ENCODE measurements at places on chromosomes 4 and X.

DNA sequence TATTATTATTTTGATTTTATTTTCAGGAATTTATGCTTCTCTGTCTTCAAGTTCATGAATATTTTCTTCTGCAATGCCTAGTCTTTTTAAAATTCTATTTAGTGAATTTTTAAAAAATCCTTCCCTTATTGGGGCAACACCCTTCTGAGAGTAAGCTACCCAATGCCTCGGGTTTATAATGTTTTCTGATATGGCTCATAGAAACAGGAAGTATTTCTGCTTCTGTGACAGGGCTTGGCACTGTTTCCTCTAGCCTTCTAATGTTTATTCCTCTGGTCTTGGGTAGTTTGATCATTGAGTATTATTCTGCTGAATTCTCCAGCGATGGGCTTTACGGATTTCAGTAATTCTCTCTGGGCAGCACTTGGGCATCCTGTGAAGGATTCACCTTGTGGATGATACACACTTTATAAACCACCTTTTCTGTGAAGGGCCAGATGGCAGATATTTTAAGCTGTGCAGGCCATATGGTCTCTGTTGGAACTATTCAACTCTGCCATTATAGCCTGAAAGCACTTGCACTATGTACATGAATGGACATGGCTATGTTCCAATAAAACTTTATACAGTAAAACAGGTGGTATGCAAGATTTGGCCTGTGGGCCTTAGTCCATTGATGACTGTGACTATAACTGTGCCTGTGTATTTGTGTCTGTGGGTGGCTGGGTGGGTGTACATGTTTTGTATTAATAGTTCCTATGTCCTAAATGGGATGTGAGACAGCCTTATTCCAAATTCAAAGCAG is 95.9 kb upstream of the FAT1 start:
- DNase-seq: no peak

DNA sequence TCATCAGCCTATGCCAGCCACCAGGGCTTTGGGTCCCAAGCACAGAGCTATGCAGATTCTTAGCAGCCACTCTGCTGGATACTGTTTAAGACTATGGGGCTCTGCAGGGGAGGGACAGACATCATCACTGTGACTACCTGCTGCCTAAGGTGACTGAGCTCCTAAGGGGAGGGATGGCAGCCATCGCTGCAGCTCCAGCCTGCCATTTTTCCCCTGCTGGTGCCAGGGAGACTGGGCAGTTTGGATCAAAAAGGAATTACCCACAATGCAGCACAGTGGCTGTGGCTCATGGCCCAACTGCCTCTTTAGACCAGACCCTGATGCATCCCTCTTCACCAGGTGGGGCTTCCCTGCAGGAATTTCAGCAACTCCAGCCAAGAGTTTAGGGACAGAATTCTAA is 28.6 kb upstream of the INPP4B start:
- no peak for DNase-seq

DNA sequence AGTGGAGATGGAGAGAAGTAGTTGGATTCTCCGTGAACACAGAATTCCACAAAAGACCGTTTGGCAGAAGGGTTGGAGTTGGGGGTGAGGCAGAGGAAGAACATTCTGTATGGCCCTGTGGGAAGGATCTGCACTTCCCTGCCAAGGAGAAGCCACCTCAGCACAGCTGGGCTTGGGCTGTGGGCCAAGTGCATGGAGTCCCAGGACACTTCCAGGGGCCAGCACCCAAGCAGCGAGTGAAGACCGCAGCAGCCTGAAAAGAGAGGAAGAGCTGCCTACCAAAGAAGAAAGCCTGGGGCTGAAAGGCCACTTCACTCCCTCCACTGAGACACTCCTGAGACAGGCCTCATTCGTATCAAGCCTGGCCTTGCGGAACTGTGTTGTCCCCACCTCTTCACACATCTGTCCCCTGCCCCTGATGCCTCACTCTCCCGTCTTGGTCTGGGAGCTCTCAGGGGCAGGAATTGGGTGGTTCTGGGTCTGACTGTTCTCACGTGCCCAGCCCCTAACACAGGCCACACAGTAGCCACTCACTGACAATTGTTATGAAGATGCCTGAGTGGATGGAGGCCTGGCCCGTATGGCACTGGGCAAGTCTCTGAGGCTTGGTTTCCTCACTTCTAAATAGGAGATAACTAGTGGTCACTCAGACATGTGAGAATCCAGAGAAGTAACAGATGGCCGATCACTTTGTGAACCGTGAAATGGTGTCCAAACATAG is 3.3 kb upstream of the AWAT2 start:
- DNase-seq: no peak

DNA sequence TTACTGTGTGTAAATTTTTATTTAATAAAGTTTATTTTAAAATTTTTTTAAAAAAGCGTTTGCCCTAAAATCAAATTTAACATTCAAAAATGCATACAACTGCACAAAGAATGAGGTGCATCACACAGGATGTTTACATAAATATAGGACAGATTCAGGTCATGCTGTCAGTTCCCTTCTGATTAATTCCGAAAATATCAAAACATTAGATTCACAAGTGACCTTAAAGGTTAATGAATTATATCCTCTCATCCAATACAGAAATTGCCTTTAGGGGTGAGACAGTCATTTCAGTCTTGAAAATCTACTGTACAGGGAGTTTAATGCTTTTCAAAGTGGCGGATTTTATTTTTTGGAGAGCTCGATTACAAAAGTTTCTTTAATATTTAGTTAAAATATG is 208.7 kb upstream of the FTHL17 start:
- no peak for DNase-seq

DNA sequence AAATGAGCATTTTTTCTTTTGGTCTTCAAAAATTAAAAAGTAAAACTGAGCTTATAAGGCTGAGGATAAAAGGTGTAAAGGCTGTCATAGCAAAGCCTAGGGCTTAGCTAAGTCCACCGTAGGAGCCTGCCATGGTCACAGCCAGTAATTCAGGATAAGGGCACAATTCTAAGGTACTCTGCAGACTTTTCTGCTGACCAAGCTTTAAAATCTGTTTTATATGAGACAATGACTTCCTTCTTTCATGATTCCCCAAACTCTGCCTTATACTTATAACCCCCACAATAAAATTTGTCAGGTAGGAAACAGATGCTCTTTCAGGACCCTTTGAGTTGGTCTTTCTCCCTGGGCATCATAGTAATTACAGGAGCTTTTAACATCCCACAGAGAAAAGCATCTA is 138.5 kb downstream of the COL4A6 start:
- no peak for DNase-seq

GRCh38 chr4:46581677-46582076 is 191.7 kb upstream of the GABRA2 start:
- no peak for DNase-seq

- DNase-seq: peak; percentile 49
Measured at GRCh38 chrX:155070975-155071693, at the start of the genes BRCC3, CMC4 and MTCP1. Gene BRCC3, plus strand, starts transcription at chrX:155071508. Its CDS starts 20 bp downstream, at chrX:155071528. Gene CMC4, minus strand, starts transcription at chrX:155071136. Its CDS starts 7,113 bp downstream, at chrX:155064023. Gene MTCP1, minus strand, starts transcription at chrX:155071136. Its CDS starts 5,126 bp downstream, at chrX:155066010.

- DNase-seq: no peak
Measured at GRCh38 chr4:152281822-152282221, 254.1 kb downstream of the FBXW7 start.

DNA sequence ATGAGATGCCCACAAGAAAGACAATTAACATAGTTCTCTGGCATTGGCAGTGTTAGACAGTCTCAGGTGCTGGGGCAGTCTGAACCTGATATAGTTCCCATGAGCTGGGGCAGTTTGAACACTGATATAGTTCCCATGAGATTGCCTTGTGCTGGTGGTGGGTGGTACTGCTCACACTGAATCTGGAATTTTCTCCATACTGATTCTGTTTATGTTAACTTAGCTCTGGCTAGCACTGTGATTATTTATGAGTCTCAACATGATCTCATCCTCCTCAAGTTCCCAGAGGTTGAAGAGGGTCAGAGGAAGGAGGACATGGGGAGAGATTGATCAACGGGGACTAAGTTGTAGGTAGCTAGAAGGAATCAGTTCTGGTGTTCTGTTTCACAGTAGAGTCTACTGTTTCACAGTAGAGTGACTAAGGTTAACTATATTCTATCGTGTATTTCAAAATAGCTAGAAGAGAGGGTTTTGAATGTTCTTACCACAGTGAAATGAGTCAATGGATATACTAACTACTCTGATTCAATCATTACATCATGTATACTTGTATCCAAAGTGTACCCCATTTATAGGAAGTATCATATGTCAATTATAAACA is 379.9 kb downstream of the ADAM29 start:
- DNase-seq: no peak

DNA sequence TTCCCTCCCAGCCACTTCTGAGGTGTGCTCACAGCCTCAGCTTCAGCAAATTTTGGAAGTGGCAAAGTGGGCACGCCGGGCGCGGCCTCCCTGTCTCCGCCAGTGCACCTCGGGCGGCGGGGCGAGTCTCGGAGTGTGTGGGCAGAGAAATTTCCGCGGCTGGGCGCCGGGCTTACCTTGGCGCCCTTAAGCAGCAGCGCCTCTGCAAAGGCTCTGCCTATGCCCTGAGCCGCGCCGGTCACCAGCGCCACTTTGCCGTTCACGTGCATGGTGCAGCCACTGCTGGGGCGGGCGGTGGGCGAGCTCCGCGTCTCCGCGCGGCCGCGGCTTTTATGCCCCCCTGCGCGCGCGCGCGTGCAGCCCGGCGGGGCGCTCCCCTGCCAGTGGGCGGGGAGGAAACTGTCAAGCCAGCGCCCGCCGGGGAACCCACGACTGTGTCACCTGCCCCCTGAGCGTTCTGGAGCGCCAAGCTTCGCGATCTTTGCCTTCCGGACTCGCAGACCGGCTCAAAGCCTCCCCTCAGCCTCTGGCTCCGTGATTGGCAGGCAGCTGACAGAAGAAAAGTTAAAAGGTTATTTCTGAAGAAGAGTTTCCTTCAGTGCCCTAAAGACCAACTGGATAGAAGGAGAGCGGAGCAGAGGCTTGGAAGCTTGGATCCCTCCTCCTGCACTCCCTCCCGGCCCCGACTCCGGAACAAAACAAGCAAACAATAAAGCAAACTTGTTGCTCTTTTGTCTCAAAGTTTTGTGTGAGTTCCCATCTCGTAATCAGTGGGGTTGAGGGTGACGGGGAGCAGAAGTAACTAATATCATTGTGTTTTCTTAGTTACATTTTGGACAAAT is at the start of gene HPGD:
TSS of gene HPGD (minus strand) at position 306 of the 842 bp plus-strand sequence. CDS start at position 269, 37 bp downstream.
- DNase-seq: peak; percentile 9

DNA sequence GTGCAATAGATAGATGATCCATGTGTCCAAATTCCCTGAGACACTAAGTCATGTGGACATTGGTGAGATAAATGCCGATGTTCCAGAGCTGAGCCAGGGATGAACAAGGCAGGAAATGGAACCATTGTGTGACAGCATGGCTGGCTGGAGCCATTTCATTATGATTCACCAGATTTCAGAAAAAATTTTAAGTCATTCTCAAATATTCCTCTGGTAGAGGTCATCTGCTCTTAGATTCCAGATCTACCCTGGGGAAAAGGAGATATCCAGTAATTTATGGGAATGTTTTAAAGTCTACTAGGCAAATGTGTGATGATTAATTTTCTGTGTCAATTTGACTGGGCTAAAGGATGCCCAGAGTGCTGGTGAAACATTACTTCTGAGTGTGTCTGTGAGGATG is 287.3 kb downstream of the STK32B start:
- DNase-seq: no peak

- DNase-seq: no peak
Measured at GRCh38 chr4:99651811-99652485, 5.7 kb downstream of the C4orf54 start.

DNA sequence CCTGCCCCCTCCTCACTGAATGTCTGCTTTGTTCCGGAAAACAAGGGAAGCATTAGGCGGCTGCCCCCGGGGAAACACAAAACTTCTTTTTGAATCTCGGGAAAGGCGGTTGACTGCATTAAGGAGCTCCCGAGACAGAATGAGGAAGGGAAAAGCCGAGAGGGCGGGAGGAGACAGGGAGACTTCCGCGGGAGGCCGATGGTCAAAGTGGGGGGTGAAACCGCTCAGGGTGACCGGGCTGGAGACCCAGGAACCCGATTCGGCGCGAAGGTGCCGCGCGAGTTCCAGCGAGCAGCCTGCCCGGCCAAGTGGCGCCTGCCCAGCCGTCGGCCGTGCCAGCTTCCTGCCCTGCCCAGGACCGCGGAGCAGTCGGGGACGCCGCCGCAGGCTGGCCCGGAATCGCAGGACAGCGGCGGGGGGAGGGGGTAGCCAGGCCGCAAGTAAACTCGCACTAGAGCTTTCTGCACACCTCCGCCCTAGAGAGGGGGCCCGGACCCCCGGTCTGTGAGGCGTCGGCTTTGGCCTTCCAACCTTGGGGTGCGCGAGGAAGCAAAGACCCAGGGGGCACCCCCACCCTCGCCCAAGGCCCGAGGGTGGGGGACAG is 55.1 kb upstream of the BCOR start:
- DNase-seq: no peak

- DNase-seq: no peak
Measured at GRCh38 chrX:143306991-143307937, 210.0 kb downstream of the SPANXN3 start.

DNA sequence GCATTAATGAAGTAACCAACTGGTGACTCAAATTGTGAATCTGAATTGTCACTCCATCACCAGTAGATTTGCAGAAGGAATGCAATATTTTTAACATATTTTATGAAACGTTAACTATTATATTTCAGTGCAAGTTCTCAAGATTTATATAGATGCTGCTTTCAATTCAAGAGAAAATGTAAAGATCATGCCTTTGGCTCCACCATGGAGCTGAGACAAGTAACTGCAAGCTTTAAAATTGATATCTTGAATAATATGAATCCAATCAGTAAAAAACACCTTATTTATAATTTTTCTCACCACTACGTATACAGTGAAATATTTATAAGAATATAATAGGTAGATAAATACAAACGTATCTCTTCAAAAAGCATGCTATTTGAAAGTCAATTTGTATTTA is 27.8 kb upstream of the GALNTL6 start:
- DNase-seq: no peak

DNA sequence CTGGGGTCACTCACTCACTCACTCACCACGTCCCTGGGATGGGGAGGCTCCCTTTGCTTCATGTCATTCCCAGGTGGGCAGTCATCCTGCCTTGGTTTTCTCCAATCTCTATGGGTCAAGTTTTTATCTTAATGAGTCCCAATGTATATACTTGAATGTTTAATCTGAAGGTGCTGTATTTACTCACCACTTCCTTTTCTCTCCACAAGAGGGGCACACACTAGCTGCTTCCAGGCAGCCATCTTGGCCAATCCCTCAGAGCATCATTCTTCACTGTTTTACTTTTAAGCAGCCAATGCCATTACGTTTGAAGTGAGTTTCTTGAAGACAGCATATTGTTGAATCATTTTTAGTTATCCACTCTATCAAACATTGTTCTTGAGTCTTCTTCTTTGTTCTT is 153.4 kb upstream of the ARSJ start:
- DNase-seq: no peak

- no peak for DNase-seq
Measured at GRCh38 chr4:33045334-33045733, 2325.2 kb downstream of the PCDH7 start.
